ENCODE measurements at places on chromosomes 5 and 9. TPM values are rescaled to one million over a fixed set of nuclear protein-coding genes. Genes with fewer than 3 reads are reported as not detected.

CDC20B gene
- total RNA-seq: not detected

DNAI1 gene
- not detected for total RNA-seq

DNA sequence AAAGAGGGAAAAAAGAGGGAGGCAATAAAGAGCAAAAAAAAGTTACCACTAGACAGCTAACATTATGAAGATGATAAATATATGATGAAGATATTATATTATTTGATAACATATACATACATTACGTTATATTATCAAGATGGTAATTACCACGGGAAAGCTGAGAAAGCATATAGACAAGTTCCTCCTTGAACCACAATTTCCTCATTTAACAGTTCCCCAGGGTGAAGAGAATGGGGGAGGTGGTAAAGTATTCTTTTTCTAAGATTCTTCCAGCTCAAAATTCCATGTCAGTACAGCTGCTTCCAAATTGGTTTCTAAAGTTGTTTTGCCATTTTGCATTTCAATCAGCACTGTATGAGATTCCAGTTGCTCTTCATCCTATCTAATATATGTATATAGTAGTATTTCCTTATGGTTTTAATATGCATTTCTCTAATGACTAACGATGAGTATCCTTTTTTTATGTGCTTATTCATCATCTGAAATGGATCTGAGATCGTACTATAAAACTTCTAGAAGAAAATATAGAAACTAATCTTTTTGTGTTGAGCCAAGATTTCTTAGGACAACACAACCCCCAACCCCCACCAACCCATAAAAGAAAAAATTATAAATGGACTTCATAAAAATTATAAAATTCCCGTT, 49.5 kb upstream of the C9orf72 start:
- H3K4me3 ChIP-seq: no peak overlapping the region
- DNase-seq: no peak
- no peaks in the 10 kb centered on the region for H3K4me1 ChIP-seq
- H3K27me3 ChIP-seq: no peaks in the 10 kb centered on the region
- no peaks in the 10 kb centered on the region for H3K36me3 ChIP-seq
- H3K27ac ChIP-seq: no peak overlapping the region

- H3K27ac ChIP-seq: no peak overlapping the region
- no peak overlapping the region for H3K4me3 ChIP-seq
- no peaks in the 10 kb centered on the region for H3K27me3 ChIP-seq
- H3K36me3 ChIP-seq: no peaks in the 10 kb centered on the region
- H3K4me1 ChIP-seq: no peaks in the 10 kb centered on the region
- DNase-seq: no peak
Observed at GRCh38 chr5:107455111-107455544, 215.6 kb downstream of the EFNA5 start.

- no peak for DNase-seq
- no peak overlapping the region for H3K27ac ChIP-seq
- no peak overlapping the region for H3K4me3 ChIP-seq
- H3K36me3 ChIP-seq: no peaks in the 10 kb centered on the region
Observed at GRCh38 chr5:163595932-163596607, 90.7 kb downstream of the MAT2B start.
